ENCODE measurements at places on chromosomes 7 and 10. TPM values are rescaled to one million over a fixed set of nuclear protein-coding genes. Genes with fewer than 3 reads are reported as not detected.

- H3K4me1 ChIP-seq = no peaks in the 10 kb centered on the region
- no peak overlapping the region for H3K4me3 ChIP-seq
- no peak for DNase-seq
- H3K27me3 ChIP-seq = no peaks in the 10 kb centered on the region
- H3K36me3 ChIP-seq = no peaks in the 10 kb centered on the region
Measured at GRCh38 chr7:130794619-130794922, 60.6 kb upstream of the KLF14 start.

- peaks cover 35% of the 10 kb centered on the region for H3K4me1 ChIP-seq
- H3K27ac ChIP-seq = peak overlapping the region; percentile 61
- DNase-seq = no peak
- no peak overlapping the region for H3K4me3 ChIP-seq
- H3K36me3 ChIP-seq = peaks cover 5% of the 10 kb centered on the region
Measured at GRCh38 chr10:122051609-122052385, 62.8 kb downstream of the TACC2 start.

GRCh38 chr10:78392197-78392596, 358.5 kb downstream of the RPS24 start:
- H3K4me3 ChIP-seq = no peak overlapping the region
- DNase-seq = no peak
- no peaks in the 10 kb centered on the region for H3K4me1 ChIP-seq

KLF14 gene
- total RNA-seq = 0.35 TPM

- no peak for DNase-seq
- H3K4me3 ChIP-seq = no peak overlapping the region
- H3K27me3 ChIP-seq = no peaks in the 10 kb centered on the region
Measured at GRCh38 chr10:37885850-37886249, 28.4 kb upstream of the ZNF248 start.

GRCh38 chr7:69678494-69679187, 80.4 kb downstream of the AUTS2 start:
- H3K27me3 ChIP-seq = no peaks in the 10 kb centered on the region
- no peak overlapping the region for H3K4me3 ChIP-seq
- no peaks in the 10 kb centered on the region for H3K4me1 ChIP-seq
- no peak for DNase-seq

CHCHD2 gene
- total RNA-seq = 485 TPM

Data from right atrium auricular region (tissue), 2 donors.